AG08395 (cell line): ENCODE measurements at places on chromosomes 6 and 20.

- no peak for DNase-seq
Observed at GRCh38 chr6:118263921-118264486, 284.1 kb upstream of the PLN start.

DNA sequence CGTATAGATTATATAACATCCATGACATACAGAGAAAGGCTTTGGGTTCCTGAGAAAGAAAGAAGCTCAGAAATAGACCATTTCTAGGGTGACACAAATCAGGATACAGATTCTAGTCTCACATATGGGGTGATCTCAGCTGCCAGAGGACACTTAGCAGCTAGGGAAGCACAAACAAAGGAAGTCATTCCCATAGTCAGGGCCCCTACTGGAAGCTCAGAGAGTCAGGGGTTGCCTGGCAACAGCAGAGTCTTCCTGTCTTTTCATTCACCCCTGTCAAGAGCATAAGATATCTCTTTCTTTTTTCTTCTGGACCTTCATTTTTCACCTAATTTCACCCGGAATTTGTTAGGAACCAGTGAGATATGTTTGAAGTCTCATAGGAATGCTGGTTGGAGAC lies 81.9 kb upstream of the IYD start:
- DNase-seq: no peak

DNA sequence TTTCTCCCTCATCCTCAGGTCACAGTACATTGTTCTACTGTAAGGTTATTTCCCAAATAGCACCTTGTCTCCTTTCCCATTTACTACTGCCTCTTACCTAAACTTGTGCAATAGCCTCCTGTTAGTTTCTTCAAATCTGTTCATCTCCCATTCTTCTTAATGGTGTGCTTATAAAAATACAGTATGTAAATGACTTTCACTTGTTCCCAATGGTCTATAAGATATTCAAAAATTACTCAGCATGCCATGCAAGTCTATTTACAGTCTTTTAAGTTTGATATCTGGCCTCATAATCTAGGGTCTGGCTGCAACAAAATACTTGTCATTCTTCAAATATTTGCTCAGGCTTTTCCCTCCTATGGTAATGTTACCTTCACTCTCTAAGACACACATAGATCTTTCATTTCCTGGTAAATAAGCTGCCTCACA lies 31.5 kb upstream of the RHAG start:
- no peak for DNase-seq

DNA sequence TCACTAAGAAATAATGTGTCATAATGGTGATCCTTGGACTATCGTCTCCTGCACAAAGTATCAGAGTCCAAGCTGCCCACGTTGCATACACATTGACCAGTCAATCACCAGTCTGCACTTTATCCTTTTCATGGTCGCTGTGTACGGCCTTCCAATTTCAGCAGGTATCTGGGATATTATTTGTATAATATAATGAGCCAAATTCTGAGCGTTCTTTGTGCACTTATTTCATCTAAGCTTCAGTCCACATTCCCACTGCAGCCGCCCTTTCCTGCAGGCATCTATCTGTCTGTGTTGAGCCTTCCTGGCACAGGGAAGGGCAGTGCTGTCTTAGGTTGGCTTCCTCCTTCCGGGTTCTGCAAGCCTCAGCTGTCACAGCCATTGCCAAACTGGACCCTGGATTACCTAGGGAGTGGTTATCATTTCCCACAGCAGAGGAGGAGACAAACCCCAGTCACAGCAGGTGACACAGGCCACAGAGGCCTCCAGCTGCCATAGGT lies 174.3 kb downstream of the TTLL2 start:
- DNase-seq: no peak

DNA sequence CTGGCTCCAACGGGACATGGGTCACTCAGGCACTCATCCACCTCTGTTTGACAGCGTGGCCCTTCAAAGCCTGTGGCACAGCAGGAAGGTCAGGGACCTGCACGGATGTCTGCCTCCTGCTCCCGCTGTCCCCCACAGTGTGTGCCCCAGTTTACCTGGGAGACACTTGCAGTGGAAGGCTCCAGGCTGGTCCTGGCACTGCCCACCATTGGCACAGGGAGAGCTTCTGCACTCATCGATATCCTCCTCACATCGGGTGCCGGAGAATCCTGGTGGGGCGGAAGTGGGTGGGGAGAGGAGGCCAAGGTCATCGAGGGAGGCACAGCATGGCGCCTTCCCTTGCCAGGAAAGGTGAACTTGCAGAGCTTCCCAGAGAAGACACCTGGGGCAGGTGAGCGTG lies 6.9 kb downstream of the NOTCH4 start:
- no peak for DNase-seq

DNA sequence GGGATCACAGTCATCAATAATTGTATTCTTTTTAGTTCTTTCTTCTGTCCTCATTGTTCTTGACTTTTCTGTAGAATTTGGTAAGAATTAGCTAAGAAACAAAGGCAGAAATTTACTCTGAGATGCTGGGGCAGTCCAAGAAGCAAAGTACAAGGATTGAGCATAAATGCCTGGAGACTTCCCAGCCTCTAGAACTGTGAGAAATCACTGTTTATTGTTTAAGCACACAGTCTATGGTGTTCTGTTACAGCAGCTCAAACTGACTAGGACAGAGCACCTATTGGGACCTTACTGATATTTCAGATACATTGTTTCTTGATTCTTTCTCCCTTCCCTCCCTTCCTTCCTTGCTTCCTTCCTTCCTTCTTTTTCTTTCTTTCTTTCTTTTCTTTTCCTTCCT lies 192.7 kb upstream of the SLC35B3 start:
- DNase-seq: no peak

DNA sequence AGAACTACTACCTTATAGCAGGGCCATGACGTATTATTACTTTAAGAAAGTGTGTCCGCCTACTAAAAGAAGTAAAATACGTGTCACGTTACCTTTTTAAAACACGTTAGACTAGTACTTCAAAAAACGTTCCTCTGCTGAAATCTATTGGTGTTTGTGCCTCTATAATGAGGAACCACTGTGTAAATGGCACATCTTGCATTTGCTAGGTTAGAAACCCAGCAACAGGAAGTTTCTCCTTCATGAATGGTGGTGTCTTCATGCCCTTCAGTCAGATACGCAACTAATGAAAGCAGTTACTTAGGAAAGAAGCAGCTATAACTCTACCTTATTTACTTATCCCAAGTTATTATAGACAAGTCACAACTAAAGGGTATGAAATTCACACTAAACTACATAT lies 343.5 kb downstream of the RNGTT start:
- DNase-seq: no peak

DNA sequence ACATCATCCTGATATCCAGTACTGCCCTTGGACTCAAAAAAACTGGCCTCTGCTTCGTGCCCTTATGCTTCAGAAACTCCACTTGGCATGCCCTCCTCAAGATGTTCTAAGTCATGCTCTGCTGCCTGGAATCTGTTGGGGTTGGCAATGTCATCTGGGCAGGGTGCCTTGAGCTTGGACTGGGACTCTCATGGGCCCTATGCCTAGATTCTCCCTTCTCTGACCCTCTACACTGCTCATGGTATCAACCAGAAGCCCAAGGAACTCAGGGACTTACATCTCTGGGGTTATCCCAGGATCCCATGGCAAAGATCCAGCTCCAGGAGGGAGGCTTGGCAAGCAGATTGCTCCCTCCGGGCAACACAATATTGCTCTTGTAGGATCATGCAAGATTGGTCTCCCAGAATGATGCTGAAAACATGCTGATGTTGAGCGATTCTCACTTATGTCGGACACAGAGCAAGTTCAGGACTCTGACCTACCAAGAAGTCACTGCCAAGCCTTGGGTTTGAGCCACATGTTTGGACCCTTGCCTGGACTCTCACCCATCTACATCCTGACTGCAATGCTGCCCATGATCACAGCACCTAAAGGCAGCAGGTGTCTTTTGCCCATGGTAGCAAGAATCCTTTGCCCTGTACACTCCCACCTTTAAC lies 88.8 kb downstream of the ADAT2 start:
- no peak for DNase-seq

- no peak for DNase-seq
Observed at GRCh38 chr6:167787896-167788562, 38.7 kb upstream of the AFDN start.

- DNase-seq: no peak
Observed at GRCh38 chr6:82437701-82438100, 74.1 kb downstream of the TPBG start.

- DNase-seq: no peak
Observed at GRCh38 chr6:75374961-75375400, 90.4 kb upstream of the TMEM30A start.

GRCh38 chr20:645318-646106 lies 7.5 kb downstream of the SRXN1 start:
- DNase-seq: peak; percentile 83

DNA sequence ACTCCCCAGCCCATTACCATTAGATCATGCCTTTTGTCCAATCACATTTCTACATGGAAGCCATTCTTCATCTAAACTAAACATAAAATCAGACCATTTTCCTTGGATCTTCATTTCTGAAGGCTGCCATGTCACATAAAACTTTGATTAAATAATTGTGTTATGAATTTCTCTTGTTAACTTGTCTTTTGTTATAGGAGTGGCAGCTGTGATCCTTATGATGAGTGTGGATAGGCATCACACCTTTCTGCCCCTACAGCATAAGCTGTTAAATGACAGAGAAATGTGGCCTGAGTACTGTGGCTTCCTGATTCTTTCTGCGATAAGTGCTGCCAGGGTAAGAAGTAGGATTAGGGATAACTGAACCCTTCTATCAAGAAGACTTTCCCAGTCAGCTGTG lies 247.1 kb upstream of the MOCS1 start:
- DNase-seq: no peak

GRCh38 chr6:156719720-156720563 lies 57.2 kb upstream of the ARID1B start:
- peak; percentile 90 for DNase-seq

DNA sequence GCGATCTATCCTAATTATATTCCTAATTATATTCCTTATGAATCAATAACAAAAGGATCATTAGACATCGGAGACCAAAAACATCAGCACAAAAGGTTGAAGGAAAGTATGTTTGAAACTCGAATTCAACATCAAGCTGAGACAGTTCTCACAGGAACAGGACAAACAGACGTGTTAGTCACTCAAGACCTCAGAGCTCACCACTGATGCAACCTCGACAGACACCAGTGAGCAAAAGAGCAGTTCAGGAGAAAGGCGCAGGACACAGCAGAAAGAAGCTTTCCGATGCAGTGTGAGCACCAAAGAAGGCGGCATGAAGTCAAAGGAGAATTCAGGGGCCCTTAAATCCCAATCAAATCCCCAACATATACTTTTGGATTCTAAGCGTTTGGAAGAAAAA lies 6.3 kb upstream of the RAMACL start:
- DNase-seq: no peak

DNA sequence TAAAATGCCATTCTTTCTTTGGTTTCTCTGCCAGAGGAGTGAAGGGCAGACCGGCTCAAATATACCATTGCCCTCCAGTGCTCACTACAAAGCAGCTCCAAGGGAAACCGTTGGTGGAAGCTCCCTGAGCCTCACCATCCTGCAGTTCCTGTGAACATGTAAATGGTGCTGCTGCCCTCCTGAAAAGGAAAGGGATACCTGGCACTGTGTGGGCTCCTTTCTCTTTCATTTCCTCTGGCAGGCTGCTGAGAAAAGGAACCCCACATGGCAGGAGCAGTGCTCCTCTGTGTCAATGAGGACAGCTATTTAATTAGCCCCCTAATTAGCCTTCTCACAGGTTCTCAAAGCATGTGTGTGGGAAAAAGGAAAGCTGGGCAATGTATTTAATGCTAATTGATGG lies 142.5 kb downstream of the KLHL32 start:
- DNase-seq: no peak

DNA sequence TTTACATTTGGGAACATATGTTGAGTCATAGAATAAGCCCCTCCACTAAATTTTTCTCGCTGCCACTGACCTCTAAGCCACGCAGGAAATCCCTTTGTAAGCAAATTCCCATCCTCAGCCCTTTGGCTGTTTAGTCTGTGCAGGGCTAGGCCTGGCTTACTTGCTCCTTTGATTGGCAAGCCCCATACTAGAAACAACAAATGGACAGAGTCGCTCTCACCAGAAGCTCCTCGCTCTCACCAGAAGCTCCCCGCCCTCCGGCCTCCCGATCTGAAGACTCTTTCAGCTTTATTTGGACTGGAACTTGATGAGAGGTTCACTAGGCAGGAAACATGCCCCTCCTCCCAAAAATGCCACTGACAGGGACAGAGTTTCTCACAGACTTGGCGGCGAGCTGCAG lies 149.2 kb upstream of the EXOC2 start:
- no peak for DNase-seq

DNA sequence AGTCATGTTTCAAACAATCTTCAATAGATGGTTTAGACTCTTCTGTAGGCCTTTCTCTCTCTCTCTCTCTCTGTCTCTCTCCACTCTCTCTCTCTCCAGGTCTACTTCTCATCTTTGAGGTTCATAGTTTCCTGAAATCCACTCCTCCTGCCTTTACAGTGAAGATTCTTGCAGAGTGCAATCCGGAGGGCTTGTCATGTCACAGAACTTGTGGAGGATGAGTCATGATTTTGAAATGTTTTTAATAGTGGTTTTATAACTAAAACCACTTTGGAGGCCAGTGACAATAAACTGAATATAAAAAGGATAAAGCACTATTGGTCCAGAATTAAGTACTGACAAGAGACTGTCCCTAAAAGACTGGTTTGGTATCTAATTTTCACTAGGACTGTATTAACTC lies 156.3 kb downstream of the KIF6 start:
- DNase-seq: peak; percentile 60

DNA sequence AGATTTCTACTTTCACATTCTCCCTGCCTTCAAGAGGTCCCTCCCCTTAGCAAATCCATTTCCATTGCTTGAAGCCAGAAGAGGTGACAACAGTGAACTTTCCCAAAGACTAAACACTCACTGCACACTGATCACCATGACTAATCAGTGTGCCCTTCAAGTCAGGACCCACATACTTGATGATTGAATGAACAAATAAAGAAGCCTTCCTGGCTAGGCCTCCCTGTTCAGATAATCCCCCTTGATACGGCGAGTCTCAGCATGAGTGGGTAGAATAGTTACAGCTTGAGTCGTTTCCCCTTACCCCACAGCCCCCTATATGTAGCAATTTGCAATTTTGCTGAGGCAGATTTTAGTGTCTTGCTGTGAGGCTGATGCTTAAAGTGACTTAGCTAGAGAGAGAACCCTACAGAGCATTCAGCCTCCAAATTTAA lies 102.2 kb downstream of the UNC5CL start:
- peak; percentile 68 for DNase-seq

- DNase-seq: no peak
Observed at GRCh38 chr20:46000262-46000996, 8.3 kb upstream of the MMP9 start.
